ENCODE measurements at places on chromosomes 2 and 18.

GRCh38 chr2:101545950-101546349 lies 71.0 kb upstream of the RFX8 start:
- DNase-seq = no peak

- no peak for DNase-seq
Observed at GRCh38 chr2:45284621-45284995, 275.4 kb upstream of the SIX2 start.

- no peak for DNase-seq
Observed at GRCh38 chr2:47288864-47289263, 114.1 kb upstream of the MSH2 start.

- DNase-seq = no peak
Observed at GRCh38 chr2:85505551-85506238, 33.3 kb upstream of the MAT2A start.

DNA sequence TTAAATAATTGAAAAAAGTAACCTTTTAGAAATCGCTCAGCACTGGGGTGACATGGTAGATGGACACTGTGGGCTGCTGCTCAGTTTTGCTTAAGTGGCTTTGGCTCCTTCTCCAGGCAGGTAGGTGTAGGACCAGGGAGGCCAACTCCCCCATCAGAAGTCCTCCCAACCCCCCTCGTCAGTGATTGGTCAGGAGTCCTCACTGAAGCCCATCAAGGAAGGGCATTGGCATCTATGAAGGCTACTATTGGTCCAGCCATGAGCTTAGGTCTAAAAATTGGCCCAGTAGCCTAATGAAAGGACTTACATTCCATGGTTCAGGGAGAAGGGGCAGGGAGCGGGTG lies 34.7 kb downstream of the ST3GAL5 start:
- no peak for DNase-seq

- no peak for DNase-seq
Observed at GRCh38 chr2:38505779-38506178, 96.9 kb downstream of the HNRNPLL start.

GRCh38 chr2:34188464-34189303 lies 589.6 kb upstream of the FAM98A start:
- DNase-seq = no peak

DNA sequence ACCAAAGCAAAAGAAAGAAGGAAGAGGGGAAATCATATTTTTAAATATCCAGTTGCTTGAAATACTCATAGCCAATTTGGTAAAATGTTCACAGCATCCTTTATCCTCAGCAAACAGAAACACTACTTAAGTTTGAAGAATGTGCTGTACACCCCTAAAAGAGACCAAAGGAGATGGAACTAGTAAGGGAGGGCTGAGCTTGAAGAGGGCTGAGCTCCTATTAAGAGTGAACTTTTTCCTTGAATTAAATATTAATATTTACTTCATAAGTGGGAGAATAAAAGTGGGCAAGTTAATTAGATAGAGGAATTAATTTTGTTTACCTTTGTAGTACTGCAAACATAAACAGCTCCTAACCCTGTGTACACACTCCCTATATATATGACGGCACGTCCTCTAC lies 7.0 kb downstream of the EVX2 start:
- no peak for DNase-seq

- DNase-seq = no peak
Observed at GRCh38 chr2:165544897-165545296, 75.4 kb downstream of the CSRNP3 start.

- no peak for DNase-seq
Observed at GRCh38 chr2:67446491-67446911, 49.4 kb downstream of the ETAA1 start.

- no peak for DNase-seq
Observed at GRCh38 chr2:239561446-239562001, 160.7 kb upstream of the HDAC4 start.

DNA sequence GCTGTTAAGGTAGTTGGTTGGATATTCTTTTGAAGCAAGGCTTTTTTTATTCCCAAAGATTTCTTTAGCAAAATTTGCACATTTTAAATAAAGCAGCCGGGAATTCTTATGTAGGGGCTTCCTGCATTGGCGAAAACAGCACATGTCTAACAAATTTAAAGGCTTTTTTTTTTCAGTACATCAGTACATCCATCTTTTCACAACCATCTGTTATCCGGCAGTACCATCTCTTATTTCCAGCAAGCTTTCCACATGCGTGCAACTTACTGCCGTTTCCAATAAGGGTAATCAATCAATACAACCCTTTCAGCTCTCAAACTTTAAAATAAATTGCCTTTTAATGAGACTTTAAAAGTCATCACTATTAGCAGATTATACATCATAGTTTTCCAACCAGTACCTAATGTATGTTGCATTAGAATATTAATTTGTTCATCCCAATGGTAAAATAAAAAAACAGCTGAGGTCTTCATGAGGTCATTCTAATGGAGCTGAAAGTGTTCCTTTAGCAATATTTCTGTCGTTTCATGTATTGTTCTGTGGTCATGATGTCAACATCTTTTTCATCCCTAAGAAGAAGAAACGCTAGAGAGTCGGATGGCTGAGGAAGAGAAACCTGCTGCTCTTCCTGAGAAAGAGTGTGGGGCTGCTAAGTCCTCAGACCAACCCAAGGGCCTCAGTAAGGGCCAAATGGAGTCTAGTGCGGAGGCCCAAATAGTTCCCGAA lies 81.4 kb upstream of the UNC80 start:
- no peak for DNase-seq

DNA sequence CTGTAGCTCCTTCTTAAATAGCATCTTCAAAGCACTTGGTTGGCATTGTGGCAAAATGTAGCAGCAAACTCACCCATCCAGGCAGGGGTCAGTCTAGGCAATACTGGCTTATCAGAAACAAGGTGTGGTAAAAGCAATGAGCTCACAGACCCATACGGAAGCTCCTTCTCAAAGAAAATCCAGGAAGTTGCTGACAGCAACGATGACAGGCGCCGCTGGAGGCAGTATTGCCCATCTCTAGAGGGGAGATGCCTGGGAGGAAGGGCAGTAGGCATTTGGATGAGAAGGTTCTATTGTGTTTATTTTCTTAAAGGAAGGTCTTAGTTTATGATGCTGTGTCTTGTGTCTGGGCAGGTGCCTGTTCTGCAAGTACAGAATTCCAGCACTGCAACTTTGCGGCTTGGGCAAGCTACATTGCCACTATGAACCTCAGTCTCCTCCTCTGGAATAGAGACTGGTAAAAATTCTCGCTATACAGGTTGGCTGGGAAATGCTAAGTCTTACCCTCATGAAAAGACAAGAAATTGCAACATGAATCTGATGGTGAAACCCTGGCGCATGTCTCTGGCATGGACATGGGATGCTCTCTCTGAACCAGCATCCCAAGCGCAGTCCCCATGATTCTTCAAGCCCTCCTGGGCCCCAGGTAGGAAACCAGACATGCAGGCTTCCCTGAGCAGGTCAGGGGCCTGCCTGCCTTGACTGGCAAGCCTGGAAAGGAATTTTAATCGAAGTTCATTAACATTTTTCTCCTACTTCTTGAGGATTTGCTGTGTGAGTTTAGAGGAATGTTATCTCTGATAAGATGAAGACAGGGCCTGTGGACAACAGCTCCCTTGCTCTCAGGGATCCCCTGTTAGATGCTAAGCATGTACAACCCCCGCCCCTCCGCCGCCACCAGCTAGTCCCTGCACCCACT lies 156.0 kb downstream of the TFCP2L1 start:
- no peak for DNase-seq

DNA sequence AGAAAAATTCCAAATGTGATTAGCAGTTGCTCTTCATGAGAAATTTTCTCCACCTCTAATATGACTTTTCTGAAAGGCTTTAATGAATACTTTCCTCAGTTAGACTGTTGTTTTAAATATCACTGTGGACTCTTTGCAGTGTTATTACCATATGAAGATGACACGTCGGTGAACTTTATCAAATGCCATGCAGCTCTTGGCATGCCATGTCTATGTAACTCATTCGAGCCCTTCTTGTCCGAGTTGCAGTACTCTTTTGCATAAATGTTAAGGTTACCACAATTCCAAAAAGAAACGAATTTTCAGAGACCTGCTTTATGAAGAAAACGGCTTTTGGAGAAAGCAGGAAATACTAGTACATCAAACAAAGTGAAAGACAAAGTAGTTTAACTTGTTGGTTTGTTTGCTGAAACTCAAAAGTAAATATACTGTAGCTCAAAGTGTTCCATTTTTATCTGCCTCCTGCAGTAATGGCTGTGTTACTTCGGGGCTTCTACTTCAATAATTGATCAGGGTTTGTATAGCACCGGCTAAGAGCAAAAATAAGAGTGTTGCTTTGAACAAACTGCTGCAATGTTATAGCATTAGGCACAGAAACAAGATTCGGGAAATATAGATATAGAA lies 204.1 kb downstream of the ARHGAP15 start:
- no peak for DNase-seq

DNA sequence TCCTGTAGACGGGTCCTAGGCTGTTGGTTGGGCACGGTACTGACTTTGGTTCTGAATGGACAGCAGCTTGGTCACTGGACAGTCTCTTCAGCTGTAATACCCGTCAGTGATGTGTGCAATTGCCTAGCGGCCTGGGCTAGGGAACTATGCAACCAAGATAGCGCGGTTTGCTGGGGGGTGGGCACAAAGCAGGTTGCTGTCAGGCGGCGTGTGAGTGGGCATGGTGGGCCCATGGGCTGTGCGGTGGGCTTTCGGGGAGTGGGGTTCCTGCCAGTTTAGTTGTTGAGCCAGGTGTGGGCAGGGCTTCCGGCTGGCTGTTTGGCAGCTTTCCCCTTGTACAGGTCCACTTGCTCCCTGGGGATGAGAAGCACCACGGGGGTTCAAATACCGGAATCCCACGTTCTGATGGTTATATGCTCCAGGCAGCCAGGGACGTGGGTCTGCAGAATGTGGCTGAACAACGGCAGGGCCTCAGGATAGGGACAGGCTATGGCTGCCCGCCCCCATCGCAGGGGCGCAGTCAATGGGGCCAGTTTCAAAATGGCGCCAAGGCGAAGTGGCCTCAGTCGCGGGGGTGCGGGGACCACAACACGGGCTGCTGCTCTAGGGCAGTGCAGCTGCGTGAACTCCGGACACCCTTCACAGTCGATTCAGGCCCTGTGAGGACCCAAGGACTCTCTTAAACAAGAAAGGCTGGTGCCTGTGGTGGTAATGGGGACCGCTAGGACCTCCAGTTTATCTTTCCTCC lies 407.5 kb upstream of the FIGN start:
- DNase-seq = no peak

DNA sequence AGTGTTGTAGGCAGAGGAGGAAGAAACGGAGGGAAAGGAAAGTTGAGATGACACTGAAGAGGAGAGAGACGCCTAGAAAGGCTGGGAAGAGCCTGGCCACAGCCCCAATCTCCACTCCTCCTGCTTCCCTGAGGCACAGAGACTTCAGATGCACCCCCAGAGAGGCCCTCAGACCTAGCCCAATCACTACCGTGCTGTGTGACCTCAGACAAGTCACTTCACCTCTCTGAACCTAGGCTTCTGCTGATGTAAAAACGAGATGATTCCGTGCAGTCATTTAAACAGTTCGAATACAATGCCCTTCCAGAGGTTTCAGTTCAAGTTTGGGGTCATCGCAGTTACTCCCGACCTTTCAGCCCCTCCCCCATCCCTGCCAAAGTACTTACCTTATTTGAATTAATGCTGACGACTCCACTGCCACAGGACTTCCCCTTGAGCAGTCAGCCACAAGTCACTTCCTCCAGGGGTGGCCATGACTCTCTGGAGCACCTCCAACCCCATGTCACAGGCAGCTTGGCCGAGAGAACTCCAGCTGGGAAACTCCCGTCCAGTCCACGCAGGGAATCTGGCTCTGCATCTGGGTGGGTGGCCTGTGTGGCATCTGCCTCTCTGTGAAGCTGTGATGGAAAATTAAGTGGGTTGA lies 105.2 kb upstream of the ID2 start:
- no peak for DNase-seq

GRCh38 chr18:47050468-47050867 lies 15.0 kb upstream of the ELOA2 start:
- no peak for DNase-seq

- no peak for DNase-seq
Observed at GRCh38 chr18:32607816-32608215, 137.1 kb upstream of the GAREM1 start.

DNA sequence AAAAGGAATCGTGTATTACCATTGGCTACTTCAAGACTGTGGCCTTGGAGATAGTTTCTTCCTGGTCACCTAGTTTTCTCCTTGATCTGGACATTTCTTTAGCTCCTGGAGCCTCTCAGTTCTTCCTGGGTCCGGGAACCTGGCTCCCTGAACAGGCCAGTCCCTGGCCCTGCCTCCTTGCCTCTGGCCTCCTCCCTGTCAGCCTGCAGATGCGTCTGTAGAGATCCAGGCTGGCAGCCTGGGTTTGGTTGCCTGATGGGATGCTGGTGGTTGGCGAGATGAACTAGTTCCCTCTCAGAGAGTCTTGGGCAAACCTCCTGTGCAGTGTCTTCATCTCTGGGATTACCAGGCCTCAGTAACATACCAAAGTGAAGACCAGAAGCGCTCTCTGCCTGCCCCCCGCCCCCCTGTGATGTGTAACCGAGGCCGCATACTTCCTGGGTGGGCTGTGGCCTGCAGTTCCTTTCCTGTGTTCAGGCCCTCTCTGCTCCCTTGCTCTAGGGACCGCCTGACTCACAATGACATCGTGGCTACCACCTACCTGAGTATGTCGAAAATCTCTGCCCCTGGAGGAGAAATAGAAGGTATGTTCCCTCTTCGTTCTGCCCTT lies 85.4 kb downstream of the DYSF start:
- no peak for DNase-seq

DNA sequence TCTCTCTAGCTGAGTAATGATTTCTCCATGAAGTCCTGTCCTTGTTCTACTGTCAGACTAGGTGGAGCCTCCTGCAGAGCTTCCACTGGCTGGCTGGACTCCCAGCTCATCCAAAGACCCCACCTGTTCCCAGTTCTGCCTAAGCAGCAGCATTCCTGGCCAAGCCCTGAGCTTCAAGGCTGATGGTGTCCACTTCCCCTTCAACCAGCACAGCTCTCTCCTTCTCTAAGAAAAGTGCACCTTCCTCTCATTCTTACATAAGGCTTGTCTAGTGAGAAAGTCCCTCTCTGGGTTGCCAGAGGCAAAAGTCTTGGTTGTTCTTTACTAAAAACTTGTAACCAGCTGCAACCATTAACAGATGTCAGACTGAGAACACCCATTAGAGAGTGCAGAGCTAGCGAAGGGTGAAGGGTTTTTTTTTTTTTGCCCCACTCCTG lies 58.9 kb downstream of the CXCR4 start:
- DNase-seq = no peak

DNA sequence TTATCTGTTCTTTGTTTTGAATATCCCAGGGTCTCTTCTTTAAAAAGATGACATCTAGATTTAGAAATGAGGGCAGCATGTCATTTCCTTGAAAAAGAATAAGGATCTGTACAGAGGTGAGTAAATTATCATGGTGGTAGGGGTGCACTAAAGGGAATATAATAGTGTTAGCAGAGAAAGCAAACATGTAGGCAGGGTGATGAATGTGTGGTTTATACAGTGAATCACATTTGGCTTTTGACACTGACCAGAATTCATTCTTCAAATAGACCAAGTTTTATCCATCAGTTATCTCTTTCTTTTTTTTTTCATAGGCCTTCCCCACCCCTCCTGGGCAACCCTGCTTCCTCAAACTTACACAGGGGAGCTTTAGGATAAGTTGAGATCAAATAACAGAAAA lies 184.5 kb upstream of the LRP1B start:
- no peak for DNase-seq

GRCh38 chr18:50395093-50395492 lies 20.2 kb downstream of the SKA1 start:
- DNase-seq = no peak

GRCh38 chr2:240646900-240647502 lies 21.7 kb downstream of the GPR35 start:
- no peak for DNase-seq

- no peak for DNase-seq
Observed at GRCh38 chr2:239295377-239296019, 105.3 kb downstream of the HDAC4 start.

- no peak for DNase-seq
Observed at GRCh38 chr2:188439986-188440385, 148.3 kb downstream of the GULP1 start.
